Endothelial cell of umbilical vein (primary cell): ENCODE measurements at places on chromosomes 16 and 17. TPM values are rescaled to one million over a fixed set of nuclear protein-coding genes. Genes with fewer than 3 reads are reported as not detected.
A peak's percentile ranks its signal among the peaks of the same experiment; 100 is the strongest.

DNA sequence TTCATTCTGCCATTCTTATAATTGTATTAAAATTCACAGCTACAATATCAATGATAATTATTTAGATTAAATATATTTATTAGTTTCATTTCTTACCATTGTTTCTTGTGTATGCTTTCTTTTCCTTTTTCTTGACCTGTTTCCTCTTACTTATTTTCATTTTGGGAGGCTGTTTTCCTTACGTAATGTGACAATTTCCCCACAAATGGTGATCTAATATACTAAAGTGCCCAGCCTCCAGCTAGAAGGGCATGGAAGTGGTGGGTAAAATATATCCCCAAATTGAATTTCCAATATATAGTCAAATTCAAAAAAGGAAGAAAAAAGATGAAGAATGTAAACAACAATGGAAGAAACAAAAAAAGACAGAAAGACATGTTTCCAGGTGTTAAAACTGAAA is 1.5 kb upstream of the ABCA6 start:
- DNase-seq = peak; percentile 58

Gene ARMC7
- 14.5 and 15.7 TPM in 2 replicates for total RNA-seq

GRCh38 chr16:10253409-10253808 is 71.2 kb upstream of the GRIN2A start:
- no peak for DNase-seq

- no peak for DNase-seq
Measured at GRCh38 chr17:79187186-79187585, 112.6 kb downstream of the ENGASE start.

Gene GCSH
- total RNA-seq = 31.1 and 33.1 TPM in 2 replicates

GRCh38 chr17:11238705-11239104 is 2.3 kb upstream of the SHISA6 start:
- no peak for DNase-seq

GRCh38 chr16:20879175-20880040 is 20.8 kb downstream of the DCUN1D3 start:
- peak; percentile 80 for DNase-seq

- no peak for DNase-seq
Measured at GRCh38 chr17:75844530-75845057, 390 bp upstream of the UNC13D start.

DNA sequence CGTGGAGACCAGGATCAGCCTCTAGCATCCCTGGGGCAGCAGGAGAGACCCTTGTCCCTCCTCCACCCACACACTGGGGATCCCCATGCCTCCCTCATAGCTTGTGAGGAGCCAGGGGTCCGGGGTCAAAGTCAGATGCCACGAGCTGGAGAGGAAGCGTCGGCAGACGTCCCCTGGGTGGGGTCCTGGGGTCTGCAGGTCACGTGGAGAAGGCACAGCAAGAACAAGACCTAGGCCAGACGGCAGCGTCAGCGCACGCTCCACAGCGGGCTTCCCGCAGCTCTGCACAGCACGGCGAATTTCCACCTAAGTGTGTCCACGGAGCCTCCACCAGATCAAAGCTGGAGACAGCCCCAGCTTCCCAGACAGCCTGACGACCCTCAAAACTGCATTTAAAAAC is 49.3 kb downstream of the SLC7A5 start:
- DNase-seq = no peak

GRCh38 chr16:3115003-3115402 is 2.6 kb downstream of the ZNF205 start:
- no peak for DNase-seq

- DNase-seq = peak; percentile 80
Measured at GRCh38 chr17:1783834-1784611, 22.2 kb downstream of the SERPINF1 start.

- no peak for DNase-seq
Measured at GRCh38 chr17:20039037-20039436, 29.9 kb downstream of the SPECC1 start.

- DNase-seq = no peak
Measured at GRCh38 chr16:13084331-13084730, 182.9 kb downstream of the SHISA9 start.

GRCh38 chr17:61476476-61477203 is 24.4 kb downstream of the TBX4 start:
- DNase-seq = no peak

Gene CCL16
- 0.51 and 0.55 TPM in 2 replicates for total RNA-seq

DNA sequence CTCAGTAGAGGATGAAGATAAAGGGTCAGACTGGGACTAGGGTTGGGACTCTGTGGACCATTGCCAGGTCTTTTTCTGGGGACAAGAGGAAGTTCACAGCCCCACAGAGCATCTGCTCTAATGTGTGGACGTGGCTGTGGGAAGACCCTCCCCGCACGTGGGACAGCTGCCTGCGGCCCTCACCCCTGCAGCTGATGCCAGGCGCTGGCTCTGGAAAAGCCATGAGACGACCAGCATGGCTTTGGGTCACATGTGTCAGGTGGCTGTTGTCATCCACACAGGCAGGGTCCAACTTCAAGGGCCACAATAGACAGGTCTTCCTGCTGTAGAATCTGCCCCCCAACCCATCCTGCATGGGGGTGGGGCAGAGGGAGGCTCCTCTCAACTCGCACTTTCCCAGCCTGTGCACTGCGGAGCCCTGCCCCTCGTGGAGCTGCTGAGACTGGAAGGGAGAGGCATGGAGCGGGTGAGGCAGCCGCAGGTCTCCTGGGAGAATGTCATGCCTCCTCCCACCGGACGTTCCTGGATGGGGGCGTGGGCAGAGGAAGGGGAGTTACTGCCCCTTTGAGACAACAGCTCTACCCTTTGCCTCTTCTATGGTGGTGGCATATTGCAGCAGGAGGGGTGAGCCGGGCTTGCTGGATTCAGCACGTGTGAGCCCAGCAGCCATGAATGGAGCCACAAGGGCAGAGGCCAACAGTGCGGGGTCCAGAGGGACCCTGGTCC is 53.4 kb downstream of the PIMREG start:
- DNase-seq = no peak

DNA sequence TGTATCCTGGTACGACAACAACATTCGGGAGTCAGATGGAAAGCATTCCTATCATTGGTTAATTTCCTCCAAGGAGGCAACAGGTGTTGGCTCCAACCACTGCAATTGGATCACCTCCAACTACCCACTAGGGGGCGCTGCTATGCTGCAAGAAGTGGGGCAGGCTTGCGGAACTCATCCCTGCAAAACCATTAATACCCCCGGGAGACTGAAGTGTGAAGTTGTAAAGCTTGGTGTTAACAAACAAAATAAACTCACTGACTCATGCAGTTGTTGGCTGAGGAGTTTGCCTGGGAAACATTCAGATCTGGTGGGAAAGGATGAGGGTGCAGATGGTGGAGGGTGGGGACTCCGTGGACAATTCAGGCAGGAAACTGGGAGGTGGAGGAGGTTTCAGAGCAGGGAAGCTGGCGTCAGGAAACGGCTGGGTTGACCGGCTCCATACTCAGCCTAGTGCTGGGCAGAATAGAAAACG is 84.9 kb downstream of the HS3ST2 start:
- DNase-seq = peak; percentile 74

DNA sequence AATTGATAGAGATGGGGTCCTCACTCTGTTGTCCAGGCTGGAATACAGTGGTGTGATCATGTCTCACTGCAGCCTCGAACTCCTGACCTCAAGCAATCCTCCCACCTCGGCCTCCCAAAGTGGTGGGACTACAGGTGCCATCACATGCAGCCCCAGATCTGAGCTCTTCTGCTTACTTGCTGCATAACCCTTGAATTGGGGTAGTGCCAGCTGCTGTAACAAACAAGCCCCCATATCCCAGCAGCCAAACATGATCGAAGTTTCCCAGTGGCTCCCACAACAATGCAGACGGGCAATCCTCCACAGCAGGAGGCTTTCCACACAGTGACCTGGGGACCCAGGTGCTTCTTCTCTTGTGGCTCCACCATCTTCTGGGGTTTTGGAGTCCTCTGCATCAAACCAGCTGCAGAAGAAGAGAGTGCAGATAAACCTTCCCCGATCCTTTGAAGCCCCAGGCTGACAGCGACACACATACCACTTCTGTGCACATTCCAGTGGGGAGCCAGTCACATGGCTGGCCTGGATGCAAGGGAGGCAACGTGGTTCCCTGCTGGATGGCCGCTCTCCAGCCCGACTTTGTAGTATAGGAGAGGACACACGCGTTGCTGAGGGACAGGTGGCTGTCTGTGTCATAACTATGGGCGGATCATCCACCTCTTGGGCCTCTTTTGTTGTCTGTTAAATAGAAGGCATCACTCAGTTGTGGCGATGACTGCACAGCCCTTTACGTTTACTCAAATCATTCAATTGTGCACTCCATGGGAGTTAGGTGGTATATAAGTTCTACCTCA is 16.7 kb downstream of the SBK1 start:
- no peak for DNase-seq

- DNase-seq = no peak
Measured at GRCh38 chr17:77422104-77422747, 281.5 kb downstream of the SEC14L1 start.

Gene CES3
- not detected in 2 replicates for total RNA-seq

- no peak for DNase-seq
Measured at GRCh38 chr16:10740000-10740844, 3.4 kb upstream of the NUBP1 start.

- no peak for DNase-seq
Measured at GRCh38 chr17:8264836-8265542, 15.9 kb downstream of the PFAS start.
